ENCODE measurements at places on chromosomes 5 and 9.

GRCh38 chr5:16794269-16794913, 141.7 kb downstream of the MYO10 start:
- no peak for DNase-seq

GRCh38 chr9:130092910-130093309, 39.2 kb downstream of the GPR107 start:
- no peak for DNase-seq

DNA sequence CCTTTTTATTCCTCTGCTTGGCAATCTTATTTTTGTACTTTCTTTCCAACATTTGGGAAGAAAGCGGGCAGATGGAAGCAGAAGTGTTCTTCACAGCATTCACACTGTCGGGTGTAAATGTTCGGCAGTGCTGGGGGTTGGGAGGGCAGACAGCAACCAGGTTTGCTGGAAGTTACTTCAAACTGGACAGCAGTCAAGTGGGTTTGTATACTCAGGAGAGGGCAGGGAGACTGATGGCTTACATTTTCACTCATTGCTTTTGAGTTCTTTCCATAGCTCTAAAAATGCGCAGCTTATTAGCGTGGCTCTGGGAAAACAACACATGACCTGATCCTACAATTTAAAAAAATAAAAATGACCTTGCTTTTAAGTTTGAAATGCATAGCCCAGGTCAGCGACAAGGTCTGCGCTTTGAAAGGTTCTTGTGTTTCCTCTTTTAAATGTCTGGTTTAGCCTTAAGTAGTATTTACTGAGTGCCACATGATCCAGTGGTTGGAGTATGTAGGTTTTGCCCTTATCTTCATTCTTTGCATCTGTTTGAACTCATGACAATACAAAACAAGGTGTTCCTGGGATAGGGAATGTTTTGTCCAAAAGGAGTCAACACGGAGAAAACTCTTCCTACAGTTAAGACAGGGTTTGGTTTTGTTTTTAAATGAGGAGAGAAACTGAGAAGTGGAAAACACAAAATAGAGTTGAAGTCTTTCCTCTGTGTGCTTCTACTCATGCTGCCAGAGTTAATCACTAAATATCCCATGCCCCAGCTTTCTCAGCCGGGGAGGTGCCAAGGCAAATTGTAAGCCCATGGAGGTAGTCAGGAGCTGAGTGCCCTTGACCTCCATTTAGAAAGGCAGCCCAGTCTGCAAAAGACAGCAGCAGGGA, 132.7 kb upstream of the DMRT1 start:
- DNase-seq, result no peak

DNA sequence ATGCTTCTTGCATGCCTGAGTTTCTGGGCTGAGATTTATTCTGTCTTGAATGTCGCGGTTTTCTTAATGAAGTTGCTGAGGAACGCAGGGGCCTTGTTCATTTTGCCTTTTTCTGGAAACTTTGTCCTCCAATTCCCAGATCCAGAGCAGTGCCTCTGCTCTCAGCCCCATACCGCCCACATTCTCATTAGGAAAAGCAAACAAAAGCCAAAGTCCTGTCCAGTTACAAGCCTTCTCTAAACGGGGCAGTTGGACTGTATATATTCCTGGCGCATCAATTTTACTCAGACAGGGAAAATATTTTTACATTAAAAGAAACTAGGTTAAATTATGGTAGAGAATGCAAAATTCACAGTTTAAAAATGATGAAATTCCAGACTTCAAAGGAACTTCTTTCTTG, 1.2 kb upstream of the PSAT1 start:
- no peak for DNase-seq

DNA sequence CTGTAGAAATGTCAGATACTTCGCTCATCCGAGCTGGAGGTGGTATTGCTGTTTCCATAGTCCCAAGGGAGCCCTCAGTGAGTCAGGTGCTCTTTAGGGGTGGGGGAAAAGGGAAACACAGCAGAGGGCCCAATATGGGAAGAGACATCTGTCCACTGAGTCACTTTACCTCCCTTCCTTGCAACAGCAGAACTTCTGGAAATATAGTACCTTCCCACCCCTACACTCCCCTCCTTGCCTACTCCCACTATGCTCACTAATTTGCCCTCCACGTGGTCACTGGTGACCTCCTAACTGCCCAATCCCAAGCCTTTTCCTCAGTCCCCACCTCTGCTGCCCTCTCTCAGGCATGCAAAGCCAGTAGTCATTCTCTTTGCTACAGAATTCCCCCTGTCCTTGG, 1.9 kb downstream of the HK3 start:
- no peak for DNase-seq

- no peak for DNase-seq
These were observed 158.5 kb downstream of the TRPM6 start for GRCh38 chr9:74729136-74729695.

DNA sequence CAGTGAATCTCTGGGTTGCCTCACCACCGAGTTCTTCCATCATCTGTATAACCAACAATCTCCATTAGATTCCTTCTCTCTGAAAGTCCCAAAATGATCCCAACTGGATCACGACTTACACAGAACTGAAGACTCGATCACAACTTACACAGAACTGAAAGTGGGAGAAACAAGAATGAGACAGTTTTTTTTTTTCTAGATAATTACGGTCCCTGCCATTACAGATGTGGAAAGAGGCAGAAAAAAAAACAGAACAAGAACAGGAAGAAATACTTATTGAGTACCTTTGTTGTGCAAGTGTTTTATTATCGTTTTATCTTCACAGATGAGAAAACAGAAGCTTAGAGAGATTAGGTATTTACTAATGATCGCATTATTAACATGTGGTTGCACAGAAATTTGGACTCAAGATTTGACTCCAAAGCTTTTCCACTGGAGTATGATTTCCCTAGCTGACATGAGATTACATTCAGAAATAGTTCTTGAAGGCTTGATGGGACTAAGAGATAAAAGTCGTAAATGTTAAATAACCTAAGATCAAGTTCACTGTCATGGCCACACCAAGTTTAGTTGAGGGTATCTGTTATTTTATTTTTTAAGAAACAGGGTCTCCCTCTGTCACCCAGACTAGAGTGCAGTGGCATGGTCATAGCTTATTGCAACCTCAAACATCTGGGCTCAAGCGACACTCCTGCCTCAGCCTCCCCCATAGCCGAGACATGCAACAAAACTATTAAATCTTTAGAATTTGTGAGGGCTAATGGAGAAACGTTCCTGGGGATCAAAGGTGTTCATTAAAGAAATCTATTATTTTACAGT, 8.9 kb downstream of the PLK2 start:
- DNase-seq, result no peak

DNA sequence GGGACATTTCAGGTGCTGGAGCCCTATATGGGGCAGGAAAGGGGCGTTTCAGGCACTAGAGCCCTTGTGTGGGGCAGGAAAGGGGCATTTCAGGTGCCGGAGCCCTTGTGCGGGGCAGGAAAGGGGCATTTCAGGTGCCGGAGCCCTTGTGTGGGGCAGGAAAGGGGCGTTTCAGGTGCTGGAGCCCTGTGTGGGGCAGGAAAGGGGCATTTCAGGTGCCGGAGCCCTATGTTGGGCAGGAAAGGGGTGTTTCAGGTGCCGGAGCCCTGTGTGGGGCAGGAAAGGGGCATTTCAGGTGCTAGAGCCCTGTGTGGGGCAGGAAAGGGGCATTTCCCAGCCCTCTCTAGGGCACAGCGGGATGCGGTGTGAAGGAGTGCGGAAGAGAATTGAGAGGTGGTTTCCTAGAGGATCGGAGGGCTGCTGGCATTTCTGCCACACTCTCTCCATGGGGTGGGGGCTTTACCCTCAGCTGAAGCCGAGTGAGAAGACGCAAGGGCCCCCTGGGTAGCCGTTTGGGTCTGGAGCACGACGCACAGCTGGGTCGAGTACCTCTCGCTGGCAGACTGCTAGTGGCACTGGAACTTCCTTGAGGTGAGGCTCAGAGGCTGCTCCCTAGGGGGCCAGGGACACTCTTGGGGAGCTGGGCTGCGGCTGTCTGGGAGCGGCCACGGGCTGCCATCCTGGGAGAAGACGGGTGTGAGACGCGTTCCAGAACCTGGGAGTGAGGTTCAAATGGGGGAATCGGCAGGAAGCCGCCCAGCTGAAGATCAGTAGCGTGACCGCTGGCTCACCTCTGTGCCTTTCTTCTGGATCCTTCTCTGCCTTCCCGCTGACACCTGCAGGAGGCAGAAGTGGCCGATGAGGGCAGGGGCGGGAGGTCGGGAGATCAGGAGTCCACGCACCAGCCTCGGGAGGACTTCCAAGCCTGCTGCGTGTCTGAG, 122.6 kb upstream of the IRX4 start:
- DNase-seq, result no peak

- no peak for DNase-seq
These were observed 15.4 kb upstream of the PTGS1 start for GRCh38 chr9:122355336-122355875.

GRCh38 chr9:137811283-137811870, 66.2 kb upstream of the CACNA1B start:
- DNase-seq, result no peak

DNA sequence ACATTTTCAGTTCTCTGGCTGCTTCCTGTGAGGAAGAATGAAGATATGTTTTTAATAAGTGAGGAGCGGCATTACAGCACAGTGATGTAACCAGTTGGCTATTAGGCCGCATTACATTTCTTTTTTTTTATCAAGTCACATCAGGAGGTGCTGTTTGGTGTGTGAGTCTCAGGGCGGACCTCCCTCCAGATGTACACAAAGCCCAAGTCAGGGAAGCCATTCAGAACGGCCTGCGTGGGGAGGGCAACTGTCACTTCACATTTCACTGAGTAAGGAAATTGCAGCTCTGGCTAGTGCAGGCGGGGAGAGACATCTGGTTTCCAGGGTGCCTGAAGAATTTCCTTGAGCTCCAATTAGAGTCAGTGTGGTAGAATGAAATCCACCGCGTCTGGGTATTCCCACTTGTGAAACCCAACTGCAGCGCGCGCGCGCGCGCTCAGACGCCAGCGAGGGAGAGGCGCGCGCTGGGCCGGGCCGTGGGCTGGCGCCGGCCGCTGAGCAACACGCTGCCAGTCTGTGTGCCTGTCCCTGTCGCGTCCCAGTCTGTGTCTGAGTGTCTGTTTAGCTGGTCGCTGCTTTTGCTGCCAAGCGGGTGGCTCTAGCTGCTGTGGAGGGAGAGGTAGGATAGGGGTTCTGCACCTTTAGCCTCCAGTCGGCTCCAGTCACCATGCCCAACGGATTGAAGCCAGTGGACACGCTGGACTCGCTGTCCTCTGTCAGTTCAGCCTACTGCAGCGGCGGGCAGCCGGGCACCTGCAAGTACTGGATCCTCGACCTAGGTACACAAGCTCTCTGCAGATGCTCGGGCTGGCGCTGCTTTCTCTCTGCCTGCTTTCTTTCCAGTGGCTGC, 140.8 kb upstream of the OTULINL start:
- DNase-seq, result peak; percentile 28

DNA sequence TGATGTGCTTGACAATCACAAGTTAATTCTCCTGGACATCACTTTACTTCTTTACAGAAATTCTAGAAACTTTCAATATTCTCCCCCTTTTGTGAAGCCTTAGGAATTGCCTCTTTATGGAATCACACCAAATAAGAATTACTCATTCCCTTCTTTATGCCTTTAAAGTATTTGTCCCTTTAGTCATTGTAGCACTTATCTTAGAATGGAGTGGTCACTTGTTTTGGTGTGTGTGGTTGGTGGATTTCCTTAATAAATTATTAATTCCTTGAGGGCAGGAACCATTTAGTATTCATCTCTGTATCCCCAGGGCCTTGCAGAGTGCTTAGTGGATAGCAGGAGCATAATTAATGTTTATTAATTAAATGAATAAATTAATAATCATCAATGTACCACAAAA, 307.0 kb downstream of the ARRDC3 start:
- DNase-seq, result no peak

- no peak for DNase-seq
These were observed 124.0 kb downstream of the CSNK1G3 start for GRCh38 chr5:123636006-123636405.

DNA sequence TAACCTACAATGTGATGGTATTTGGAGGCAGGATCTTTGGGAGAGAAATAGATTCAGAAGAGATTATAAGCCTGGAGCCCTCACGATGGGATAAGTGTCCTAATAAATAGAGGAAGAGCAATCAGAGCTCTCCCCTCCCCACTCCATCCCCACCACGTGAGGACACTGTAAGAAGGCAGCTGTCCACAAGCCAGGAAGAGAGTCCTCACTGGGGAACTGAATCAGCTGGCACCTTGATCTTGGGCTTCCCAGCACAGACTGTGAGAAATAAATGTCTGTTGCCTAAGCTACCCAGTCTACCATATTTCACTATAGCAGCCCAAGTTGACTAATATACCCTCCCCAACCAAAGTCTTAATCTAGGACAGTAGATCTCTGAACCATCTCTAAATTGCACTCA, 118.1 kb downstream of the SUSD1 start:
- no peak for DNase-seq

- DNase-seq, result no peak
These were observed 133.1 kb downstream of the GABBR2 start for GRCh38 chr9:98575379-98576346.

- DNase-seq, result no peak
These were observed 331.2 kb upstream of the DAB2 start for GRCh38 chr5:39755986-39756385.

GRCh38 chr5:56011835-56012234, 17.1 kb upstream of the IL6ST start:
- DNase-seq, result no peak

GRCh38 chr9:100999906-101000544, 28.5 kb upstream of the PLPPR1 start:
- DNase-seq, result no peak

- no peak for DNase-seq
These were observed 52.8 kb downstream of the CAST start for GRCh38 chr5:96714951-96715451.

DNA sequence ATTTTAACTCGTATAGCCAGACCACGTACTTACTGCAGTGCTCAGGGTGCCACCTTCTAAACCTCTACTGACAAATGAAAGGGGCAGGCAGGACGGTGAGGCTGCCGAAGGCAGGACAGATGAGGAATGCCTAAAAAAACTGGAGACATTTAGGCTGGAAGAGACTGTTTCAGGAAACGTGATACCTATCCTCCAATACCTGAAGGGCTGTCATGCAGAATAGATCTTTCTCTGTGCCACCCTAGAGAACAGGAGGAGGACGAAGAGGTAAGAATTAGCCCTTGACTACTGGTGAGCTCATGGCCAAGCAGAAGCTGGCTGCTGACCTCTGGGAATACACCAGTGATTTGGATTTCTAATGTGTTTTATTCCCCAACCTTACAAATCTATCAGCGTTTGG, 139.4 kb downstream of the EFNA5 start:
- no peak for DNase-seq

DNA sequence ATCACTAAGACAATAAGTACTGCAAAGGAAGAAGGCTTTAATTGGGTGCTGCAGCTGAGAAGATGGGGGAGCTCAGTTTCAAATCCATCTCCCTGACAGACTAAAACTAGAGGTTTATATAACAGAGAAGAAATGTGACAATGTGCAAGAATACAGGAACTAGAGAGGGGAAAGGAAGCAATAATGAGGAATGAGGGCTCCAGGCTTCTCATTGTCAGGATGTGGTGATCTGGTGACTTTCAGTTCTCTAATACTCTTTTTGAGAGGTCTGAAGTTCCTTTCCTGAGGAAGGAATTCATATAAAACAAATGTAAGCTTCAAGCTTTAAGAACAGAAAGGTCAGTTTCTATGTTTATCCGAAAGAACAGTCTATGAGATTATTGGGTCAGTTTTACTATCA, 42.5 kb upstream of the SPATA31E1 start:
- no peak for DNase-seq

Measured in NCI-H1092 (cell line).